Amniotic stem cell (primary cell): ENCODE measurements at places on chromosomes 5 and 9.
A peak's percentile ranks its signal among the peaks of the same experiment; 100 is the strongest.

DNA sequence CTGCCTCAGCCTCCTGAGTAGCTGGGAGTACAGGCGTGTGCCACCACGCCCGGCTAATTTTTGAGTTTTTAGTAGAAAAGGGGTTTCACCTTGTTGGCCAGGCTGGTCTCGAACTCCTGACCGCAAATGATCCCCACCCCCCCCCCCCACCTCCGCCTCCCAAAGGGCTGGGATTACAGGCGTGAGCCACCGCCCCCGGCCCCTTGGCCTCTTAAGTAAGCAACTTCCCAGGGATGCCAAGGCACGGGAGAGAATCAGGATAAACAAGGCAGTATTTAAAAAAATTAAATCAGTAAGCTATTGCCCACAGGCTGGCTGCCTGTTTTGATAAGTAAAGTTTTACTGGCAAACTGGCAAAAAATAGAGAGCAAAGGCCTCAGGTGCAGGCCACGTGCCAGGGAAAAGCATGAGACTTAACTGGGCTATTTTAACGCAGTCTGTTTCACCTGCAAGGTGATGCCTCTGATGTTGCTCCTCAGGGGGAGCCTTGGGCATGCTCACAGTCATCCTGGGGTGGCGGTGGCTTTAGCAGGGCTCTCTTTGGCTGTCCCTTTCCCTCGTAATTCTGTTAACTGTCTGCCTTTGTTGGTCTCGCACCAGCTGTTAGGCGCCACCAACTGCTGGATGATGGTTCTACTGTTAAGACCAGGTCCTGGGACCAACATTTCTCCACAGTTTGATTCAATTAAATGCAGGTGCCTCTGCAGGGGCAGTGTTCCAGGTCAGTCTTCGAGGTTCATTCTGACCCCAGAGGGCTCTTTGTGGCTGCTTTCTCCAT lies 19.4 kb upstream of the RNF130 start:
- no peak for DNase-seq

DNA sequence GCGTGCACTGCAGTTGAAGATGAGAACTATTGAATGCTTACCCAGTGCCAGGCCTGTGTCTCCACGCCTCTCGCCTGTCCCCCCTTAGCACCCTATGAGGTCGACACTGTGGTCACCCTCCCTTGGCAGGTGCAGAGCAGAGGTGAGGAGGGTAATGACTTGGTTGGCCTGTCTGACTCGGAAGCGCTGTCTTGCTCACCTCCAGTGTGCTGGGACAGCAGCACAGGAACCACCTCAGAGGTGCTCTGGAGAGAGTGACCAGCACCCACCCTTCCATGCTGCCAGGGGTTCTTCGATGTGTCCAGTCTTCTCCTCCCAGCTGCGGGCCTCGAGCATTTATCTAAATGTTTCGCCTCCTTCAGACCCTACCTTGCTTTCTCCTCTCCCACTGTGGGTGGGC lies 178.3 kb upstream of the IRX2 start:
- no peak for DNase-seq

DNA sequence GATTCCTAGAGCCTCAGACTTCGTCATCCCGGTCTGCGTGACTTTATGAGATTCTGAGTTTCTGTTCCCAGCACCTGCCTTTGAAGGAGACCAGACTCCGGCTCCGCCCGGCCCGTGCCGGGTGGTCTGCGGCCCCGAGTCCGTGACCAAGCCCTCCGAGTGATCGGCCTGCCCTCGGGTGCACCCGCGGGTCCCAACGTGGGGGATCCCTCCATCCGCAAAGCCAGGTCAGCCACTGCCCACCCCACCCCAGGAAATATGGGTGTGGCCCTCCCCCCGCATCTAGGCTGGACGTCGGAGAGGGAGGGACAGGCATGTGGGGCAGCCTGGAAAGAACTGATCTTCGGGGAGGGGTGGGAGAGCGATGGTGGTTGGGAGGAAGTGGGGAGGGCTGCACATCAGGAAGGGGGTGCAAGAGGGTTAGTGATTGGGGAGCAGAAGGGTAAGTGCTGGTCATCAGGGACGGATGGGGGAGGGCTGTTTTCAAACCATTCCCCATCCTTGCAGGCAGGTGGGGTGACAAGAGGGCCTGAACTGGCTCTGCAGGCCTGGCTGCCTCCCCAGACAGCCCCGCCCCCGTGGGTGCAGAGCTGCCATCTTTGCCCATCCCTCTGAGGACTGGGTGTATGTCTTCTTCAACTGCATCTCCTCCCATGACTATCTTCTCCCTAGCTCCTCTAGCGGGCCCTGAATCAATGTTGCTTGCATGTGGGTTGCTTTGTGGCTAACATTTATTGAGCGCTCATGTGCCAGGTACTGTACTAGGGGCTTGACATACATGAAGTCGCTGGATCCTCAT lies 747 bp downstream of the LRSAM1 start:
- DNase-seq: peak; percentile 34

GRCh38 chr5:135457424-135458071 lies 5.4 kb upstream of the TIFAB start:
- DNase-seq: no peak

GRCh38 chr9:92770360-92770995 lies 5.8 kb upstream of the BICD2 start:
- DNase-seq: no peak

DNA sequence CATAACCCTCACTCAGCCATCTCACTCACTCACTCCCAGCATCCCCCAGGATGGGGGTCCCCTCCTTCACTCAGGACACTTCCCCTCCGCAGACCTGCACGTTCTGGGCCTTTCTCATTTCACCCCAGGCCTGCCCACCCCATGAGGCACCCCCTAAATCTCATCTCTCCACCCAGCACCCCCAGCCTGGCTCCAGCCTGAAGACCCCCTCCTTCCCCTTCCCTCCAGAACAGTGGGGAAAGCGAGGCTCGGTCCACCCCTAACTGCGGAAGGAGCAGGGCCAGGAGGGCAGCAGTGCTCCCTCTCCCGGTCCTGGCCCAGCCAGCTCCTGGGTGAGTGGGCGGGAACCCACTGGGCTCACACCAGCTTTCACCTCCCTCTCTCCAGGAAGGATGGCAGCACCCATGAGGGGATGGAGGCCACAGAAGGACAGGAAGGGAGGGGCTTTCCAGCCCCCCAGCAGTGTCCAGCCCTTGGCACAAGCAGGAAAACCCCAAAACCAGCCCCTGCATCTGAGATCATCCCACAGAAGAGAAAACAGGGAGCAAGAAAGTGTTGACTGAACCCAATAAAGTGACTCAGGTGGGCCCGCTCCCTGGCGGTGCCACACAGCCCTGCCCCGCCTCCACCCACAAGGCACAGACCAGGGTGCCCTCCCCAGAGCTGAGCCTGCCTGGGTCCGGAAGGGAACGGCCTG lies 55.0 kb downstream of the LRSAM1 start:
- DNase-seq: no peak

DNA sequence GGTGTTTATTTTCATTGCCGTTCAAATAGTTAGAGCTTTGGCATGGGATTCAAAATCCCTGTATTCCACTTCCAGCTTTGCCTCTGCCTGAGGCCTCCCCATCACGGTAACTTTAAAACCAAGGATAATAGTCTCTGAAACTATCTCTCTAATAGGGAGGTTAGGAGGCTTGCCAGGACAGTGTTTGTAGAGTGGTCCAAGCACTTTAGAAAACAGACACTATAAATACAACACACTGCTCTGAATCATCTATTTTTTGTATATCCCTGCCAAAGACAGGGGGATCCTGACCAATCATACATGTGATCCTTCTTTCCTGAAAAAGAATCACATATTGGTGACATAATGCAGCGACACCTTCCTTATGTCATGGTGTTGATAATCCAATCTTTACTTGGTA lies 326.8 kb downstream of the BNC2 start:
- DNase-seq: no peak

DNA sequence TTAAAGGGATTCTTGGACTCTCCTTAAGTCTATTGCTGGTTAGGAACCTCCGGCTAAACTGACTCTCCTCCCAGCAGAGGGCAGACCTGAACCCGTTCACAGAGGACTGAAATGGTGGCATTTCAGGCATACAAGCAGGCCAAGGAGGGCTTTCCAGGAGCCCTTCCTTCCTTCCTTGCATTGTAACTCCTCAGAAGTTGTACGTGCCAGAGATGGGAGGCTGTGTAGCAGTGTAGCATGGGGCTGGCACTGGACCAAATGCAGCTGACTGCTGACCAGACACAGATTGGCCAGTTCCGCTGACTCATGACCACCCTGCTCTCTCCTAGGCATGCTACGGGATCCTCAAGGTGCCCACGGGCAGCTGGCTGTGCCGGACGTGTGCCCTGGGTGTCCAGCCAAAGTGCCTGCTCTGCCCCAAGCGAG lies 36.4 kb downstream of the JADE2 start:
- no peak for DNase-seq

DNA sequence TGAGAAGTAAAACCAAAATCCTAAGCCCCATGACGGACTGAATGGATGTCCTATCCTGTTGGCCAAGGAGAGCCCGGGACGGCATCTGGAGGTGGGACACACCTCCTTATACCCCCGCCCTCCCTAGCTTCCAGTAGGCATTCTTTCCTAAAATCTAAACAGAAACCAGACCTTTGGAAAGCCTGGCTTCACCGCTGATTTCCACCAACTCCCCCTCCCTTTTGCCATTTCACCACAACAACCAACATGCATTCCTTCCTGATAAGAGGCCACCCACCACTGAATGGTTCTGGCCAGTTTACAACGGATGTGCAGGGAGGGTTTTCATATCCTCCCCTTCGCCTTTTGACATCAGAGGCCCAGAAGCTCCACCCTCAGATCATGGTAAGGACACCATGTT lies 9.2 kb upstream of the RARS1 start:
- no peak for DNase-seq

GRCh38 chr5:44809956-44810420 lies 1.2 kb downstream of the MRPS30 start:
- DNase-seq: no peak

DNA sequence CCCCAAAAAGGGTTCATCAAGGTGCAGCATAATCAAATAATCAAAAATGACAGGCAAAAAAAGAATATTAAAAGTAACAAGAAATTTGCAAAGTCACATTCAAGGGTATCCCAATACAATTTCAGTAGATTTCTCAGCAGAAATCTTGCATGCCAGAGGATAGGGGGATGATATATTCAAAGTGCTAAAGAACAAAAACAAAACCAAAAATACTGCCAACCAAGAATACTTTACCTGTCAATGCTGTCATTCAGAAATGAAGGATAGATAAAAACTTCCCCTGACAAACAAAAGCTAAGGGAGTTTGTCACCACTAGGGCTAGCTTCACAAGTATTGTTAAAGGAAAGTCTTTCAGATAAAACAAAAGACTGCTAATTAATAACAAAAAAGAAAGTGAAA lies 68.7 kb upstream of the EDIL3 start:
- DNase-seq: no peak

DNA sequence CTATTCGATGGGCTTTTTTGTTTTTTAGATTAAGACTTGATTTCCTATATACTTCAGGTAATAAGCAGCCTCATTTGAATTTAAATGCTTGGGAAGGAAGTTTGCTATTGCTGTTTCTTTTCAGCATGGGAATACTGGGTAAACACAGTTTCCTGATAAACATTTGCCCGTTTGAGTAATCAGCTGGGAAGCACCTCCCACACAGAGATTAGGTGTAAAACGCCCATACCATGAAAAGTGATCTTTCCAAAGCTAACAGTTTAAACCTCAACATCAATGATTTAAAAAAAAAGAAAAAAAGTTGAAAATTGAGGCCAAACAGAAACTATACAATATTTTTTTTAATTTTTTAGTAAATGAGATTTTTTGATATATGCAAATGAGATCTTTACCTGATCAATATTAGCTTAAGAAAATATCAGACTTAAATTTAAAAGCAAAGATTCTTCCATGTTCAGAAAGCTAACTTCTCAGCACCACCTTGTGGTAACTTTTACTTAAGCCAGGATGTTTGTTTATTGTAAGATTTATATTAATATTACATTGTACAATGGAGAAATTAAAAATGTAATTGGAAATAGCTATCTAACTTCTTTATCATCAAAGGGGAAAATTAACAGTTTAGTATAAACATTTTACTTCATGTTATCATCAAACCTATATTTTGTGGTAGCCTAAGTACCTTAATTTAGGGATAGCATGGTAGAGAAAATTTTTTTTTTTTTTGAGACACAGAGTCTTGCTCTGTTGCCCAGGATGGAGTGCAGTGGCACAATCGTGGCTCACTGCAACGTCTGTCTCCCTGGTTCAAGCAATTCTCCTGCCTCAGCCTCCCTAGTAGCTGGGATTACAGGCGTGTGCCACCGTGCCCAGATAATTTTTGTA lies 39.8 kb downstream of the F2RL2 start:
- DNase-seq: no peak

DNA sequence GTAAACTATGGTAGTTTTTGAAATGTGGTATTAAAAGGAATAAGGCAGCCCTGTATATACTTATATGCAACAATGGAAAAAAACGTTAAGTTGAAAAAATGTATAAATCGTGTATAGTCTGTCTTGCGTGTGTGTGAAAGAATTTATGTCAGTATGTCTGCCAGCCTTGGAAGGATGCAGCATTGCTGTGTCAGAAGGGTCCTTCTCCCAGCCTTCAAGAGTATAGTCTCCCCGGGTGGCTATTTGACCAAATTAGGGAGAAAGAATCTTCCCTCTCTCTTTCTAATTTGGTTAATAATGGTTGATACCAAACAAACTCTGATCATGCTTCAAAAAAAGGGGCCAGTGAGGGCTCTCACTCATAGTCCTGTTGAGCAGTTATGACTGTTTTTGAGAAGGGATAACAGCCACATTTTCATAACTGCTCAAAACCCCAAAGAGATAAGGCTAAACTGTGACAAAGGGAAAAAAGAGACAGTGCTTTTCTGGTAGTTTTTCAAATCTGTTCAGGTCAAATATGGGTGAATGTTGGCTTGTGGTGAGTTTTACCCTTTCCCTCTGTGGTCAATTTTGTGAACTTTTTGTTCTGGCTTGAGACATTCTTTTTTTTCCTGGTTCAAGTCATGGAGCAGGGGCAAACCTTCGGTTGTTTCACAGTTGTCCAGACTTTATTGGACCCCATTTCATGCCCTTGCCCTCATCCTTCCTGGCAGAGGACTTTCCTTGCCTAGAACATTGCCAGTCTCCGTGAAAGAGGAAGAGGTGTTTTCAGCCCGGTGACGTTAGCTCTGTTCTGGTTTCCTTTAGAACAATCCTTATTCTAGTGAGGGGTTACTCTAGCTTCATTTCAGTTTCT lies 21.0 kb downstream of the SNX30 start:
- no peak for DNase-seq

GRCh38 chr5:158390577-158390976 lies 531.6 kb upstream of the CLINT1 start:
- peak; percentile 12 for DNase-seq

DNA sequence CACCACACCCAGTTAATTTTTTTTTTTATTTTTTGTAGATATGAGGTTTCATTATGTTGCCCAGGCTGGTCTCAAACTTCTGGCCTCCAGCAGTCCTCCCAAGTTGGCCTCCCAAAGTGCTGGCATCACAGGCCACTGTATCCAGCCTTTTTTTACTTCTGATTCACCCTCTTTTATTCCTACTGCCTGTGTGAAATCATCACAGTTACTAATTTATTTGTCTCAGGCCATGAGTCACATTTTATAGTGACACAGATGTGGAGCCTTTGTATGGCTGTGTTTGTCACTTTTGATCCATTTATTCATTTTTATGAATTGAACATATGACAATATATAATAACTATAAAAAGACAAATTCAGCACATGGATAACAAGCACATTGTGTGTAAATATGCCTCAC lies 67.1 kb upstream of the SNX2 start:
- DNase-seq: no peak

- DNase-seq: no peak
These were observed 117.2 kb downstream of the NRG2 start for GRCh38 chr5:139925650-139926640.
